ENCODE measurements at places on chromosomes 13 and 19.

- no peak for DNase-seq
Observed at GRCh38 chr13:113952983-113953520, 20.8 kb downstream of the C13orf46 start.

GRCh38 chr13:98214008-98214643 is 37.1 kb upstream of the RNF113B start:
- DNase-seq: no peak

GRCh38 chr13:75901501-75901900 is 265.4 kb downstream of the LMO7 start:
- no peak for DNase-seq

- DNase-seq: no peak
Observed at GRCh38 chr13:79405501-79405830, 589 bp downstream of the RBM26 start.

DNA sequence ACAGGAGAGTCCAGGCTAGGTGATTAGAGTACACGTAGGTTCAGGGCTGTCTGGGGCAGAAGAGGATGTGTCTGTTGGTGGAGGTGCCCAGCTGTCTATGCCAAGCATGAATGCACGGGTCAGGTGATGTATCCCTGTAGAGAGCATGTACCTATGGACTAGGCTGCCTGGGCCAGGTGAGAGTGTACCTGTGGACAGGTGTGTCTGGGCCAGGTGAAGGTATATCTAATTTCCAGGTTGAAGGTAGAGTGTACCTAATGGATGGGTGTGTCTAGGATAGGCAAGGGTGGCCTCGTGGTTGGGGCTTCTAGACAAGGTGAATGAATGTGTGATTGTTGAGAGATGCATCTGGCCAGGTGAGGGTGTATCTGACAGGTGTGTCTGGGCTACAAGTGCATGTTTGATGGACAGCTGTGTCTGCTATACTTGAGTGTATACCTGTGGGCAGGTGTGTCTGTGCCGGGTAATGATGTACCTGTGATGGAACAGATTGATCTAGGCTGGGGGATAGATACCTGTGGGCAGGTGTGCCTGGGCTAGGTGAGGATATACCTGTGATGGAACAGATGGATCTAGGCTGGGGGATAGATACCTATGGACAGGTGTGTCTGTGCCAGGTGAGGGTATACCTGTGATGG is 15.5 kb upstream of the ZNF414 start:
- DNase-seq: no peak

DNA sequence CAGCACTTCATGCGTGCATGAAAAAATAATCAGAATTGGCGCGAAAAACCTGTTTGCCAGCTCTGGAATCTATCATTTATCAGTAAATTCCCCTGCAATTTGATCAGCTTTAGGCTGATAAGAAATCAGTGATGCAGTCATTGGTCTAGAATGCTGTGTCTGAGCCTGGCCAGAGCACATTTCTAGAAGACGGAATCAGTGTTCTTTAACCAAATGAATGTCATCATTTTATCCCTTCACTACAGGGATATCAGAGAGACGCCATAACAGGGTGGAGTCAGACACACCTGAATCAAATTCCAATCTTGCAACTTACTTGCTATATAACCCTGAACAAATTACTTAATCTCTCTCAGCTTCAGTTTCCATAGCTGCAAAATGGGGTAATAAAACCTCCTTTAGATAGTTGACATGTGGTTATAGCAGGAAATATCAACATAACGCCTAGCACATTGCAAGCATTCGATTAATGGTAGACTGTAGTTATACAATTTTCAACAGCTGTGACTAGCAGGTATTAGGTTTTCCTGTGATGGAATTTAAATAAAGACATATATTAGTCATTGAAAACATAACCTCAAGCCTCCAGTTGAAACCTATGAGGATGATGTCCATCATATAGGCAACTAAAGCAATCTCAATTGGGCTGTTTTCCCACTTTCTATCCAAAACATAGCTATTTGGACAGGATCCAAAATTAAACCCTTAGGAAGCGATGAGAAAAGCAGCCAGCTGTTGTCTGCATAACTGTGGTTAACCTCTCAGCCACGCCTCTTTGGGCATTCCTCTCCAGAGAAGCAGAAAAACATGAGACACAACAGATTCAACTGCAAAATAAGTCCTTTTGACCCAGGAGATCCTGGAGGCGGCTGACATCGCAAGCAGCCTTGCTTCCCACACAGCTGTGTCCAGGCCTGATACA is 51.6 kb upstream of the UBL3 start:
- no peak for DNase-seq

DNA sequence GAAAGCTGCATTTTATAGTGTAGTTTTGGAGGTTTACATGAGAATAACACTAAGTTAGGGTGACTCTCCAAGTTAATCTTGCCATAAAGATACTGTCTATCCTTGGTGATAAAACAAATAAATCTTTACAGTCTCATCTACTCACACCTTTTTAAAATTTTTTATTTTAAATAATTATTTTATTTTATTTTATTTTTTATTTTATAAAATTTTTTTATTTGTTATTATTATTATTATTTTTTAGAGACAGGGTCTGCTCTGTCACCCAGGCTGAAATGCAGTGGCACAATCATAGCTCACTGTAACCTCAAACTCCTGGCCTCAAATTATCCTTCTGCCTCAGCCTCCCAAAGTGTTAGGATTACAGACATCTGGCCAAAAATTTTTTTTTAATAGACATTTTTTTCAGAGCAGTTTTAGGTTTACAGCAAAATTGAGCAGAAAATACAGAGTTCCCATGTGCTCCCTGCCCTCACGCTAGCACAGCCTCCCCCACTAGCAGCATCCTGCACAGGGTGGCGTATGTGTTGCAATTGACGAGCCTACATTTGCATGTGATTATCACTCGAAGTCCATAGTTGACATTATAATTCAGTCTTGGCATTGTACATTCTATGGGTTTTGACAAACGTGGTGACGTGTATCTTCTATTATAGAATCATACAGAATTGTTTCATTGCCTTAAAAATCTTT is 41.0 kb downstream of the RASL11A start:
- DNase-seq: no peak

GRCh38 chr13:67410645-67411044 is 180.5 kb upstream of the PCDH9 start:
- DNase-seq: no peak

DNA sequence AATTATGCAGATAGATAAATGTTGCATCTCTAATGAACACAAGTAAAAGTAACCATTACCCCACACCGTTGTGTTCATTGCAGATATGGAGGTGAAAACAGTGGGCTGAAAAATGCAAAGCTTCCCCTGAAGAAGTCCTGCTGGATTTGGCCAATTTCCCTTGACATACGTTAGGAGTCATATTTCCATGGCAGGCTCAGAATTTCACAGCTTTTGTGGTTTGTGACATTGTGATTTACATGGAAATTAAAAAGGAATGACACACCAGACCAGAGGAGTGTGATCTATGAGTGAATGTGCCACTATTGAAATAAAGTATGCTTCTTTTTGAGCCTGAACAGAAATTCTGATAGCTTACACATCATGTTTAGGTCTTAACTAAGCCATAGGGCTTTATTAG is 221.1 kb upstream of the TMTC4 start:
- DNase-seq: no peak

- DNase-seq: no peak
Observed at GRCh38 chr19:12112701-12113100, 27.4 kb downstream of the ZNF20 start.

- no peak for DNase-seq
Observed at GRCh38 chr13:112137144-112137543, 70.2 kb downstream of the SOX1 start.

DNA sequence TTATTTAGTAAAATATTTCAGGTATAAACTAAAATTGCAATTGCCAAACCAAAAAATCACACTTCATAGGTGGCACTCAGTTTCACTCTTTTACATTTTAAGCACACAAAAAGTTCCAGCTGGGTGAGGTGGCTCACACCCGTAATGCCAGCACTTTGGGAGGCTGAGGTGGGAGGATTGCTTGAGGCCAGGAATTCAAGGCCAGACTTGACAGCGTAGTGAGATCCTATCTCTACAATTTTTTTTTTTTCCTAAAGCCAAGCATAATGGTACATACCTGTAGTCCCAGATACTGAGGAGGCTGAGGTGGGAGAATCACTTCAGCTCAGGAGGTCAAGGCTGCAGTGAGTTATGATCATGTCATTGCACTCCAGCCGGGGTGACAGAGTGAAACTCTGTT is 20.6 kb upstream of the SLC46A3 start:
- no peak for DNase-seq

DNA sequence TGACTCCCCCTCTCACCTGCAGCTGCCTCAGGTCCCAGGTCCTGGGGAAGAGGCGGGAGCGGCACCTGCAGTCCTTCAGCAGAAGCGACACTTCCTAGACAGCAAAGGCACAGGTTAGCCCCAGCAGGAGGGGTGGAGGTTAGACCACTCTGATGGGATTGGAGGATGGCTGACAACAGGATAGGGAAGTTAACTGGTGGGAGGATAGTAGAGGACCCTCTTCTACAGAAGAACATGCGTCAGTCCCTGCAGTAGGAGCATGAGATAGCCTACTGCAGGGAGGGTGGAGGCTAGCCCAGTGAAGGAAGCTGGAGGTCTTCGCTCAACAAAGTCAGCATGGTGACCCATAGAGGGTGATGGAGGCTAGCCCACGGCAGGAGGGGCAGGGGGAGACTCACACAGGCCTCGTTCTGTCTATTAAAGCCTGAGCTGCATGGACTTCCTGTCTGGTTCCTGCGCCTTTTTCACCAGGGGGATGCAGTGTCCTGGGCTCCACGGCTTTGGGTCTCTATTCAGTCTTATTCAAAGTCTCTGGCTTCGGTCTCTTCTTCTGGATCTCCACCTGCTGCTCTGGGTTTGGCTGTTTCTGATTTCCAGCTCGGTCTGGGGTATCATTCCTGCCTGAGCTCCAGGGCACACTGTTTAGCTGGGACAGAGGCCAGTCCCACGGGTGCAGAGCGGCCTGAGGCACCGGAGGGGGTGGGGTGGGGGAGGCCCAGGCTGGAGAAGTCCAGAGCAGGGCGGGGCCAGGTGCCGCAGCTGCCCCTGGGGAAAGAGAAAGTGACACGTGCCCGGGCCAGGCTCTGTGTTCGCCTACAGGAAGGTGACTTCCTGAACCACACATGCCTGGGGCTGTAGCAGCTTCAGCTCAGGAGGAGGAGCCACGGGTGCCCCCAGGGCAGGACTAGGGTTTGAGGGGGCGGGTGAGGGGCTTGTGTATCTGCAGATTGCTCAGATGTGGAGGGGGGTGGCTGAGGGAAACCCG is 7.3 kb downstream of the IFNL3 start:
- no peak for DNase-seq

- no peak for DNase-seq
Observed at GRCh38 chr19:49874503-49875157, 2.5 kb downstream of the AKT1S1 start.

- DNase-seq: no peak
Observed at GRCh38 chr13:50156561-50157127, 141.4 kb downstream of the KCNRG start.

DNA sequence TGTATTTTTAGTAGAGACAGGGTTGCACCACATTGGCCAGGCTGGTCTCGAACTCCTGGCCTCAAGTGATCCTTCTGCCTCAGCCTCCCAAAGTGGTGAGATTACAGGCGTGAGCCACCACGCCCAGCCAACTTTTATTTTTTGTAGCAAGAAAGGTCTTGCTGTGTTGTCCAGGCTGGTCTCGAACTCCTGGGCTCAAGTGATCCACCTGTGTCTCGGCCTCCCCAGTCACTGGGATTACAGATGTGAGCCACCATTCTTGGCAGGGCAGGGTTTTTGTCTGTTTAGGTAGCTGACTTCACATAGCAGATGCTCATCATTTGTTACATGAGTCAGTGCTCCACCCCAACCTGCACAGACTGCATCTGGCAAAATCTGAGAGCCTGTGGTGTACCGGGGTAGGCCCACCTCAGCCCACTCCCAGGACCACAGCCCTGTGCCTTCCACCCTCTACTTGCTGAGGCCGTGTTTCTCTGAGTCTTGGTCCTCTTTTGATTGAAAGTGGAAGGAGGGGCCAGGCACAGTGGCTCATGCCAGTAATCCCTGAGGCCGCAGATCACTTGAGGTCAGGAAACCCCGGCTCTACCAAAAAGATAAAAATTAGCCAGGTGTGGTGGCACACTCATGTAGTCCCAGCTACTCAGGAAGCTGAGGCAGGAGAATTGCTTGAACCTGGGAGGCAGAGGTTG is 4.2 kb upstream of the TNPO2 start:
- DNase-seq: no peak

DNA sequence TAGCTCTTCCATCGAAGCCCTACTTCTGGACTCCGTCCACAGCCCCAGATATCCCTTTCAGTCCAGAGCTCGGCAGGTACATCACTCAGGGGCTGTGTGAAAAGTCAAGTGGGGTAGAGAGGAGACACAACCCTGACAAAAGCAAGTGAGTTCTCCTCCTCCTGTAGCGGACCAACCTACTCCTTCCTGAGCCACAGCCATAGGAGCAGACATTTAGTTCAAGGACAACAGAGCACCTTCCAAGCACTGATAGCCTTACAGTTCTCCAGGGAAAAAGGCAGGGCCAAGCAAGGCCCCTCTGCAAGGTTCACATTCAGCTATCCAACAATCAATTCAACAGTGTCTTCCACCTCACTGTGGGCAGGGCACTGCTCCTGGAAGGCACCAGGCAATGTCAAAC is 89.0 kb downstream of the FGF14 start:
- no peak for DNase-seq

GRCh38 chr13:39037410-39037879 is 444 bp downstream of the PROSER1 start:
- DNase-seq: no peak

DNA sequence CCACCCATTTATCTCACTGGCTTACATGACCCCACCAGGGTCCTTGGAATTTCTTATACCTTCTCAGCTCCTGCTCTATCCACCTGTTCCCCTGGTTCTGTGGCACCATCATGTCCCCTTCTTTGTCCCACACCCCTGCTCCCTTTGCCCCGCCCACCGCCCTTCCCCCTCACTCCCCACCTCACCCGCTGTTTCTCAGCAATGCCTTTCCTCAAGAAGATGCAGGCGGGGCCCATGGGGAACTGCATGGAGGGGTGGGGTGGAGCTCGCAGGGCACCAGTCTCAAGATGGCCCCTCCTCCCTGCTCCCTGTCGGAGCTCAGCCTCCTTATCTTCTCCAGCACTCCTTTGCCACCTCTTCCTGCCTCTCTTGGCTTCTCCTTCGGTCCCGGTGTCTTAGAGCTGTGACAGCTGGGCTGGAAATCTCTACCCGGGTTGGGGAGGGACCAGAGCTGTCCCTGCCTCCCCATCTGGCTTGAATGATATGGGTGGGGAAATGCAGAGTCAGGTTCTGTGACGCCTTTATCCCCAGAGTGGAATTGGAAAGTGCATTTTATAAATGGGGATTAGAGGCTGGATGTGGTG is at the start of gene CABP5:
CABP5 (minus strand) TSS at position 405 of the 584 bp plus-strand sequence; CDS start at position 248, 157 bp downstream.
- DNase-seq: no peak

DNA sequence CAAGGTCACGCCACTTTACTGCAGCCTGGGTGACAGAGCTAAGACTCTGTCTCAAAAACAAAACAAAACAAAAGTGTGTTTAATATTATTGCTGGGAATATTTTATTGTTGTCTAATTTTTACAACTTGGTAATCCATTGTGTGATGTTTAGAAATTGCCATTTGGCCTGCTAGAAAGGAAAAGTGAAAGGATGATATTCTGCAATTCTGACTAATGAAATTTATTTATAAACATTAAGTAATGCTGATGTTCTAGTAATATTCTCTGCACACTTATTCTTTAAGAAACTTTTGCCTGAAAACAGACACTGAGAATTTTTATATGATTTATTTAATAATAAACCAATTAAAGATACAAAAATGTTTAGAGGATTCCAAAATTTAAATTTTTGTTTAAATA is 87.4 kb downstream of the ELF1 start:
- DNase-seq: no peak

GRCh38 chr13:62294244-62294643 is 878.6 kb upstream of the PCDH20 start:
- no peak for DNase-seq

GRCh38 chr13:50419896-50420295 is 404.7 kb downstream of the KCNRG start:
- DNase-seq: no peak

Measured in substantia nigra (tissue), 51 donors.